ENCODE measurements at places on chromosomes 16 and 17.

- no peak for DNase-seq
Measured at GRCh38 chr16:83212301-83212841, 585.6 kb downstream of the CDH13 start.

GRCh38 chr17:59311051-59311468 is 20.4 kb upstream of the YPEL2 start:
- DNase-seq, result no peak

DNA sequence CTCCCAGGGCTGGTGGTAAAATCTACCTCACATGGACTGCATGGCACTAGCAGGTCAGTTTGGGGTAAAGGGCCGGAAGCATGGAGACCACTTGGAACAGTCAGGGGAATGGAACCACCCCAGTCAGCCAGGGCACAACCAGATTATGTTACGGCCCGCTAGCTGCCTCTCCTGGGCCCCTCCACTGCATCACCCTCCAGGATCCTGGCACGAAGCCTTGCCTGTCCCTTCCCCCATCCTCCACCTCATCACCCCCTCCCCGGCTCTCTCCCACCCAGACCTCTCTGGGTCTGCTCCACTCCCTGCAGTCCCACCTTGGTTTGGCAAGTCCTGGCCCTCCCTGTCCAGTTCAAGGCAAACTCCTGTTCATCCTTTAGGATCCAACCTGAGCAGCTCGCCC is 91.7 kb downstream of the CLEC16A start:
- DNase-seq, result no peak

- DNase-seq, result no peak
Measured at GRCh38 chr16:50460538-50461399, 87.4 kb upstream of the NKD1 start.

GRCh38 chr16:25063865-25064264 is 47.7 kb upstream of the LCMT1 start:
- DNase-seq, result no peak

- no peak for DNase-seq
Measured at GRCh38 chr16:47029724-47030123, 56.2 kb upstream of the DNAJA2 start.

- peak; percentile 65 for DNase-seq
Measured at GRCh38 chr16:72198021-72198711, 26.2 kb upstream of the PMFBP1 start.

DNA sequence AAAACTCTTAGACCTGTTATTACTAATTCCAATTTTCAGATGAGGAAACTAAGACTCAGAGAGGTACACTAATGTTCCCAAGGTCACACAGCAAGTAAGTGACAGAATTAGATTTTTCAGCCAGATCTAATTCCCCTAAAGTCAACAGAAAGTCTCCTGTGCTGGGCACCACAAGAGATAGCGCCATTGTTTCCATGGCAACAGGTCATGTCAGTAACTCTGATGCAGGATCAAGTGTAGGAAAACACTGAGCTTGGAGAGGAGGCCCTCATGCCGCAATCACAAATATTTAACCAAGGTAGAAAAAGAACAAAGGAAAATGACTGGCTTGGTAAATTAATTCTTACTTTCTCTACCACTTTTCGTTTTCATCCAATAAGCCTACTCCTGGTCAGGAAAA is 166.0 kb upstream of the CDH13 start:
- DNase-seq, result no peak

- DNase-seq, result no peak
Measured at GRCh38 chr16:78543023-78543422, 443.6 kb downstream of the WWOX start.

GRCh38 chr17:72099919-72100318 is 20.9 kb upstream of the SOX9 start:
- DNase-seq, result peak; percentile 54

- DNase-seq, result no peak
Measured at GRCh38 chr16:89573826-89574680, 1.5 kb upstream of the CPNE7 start.

- no peak for DNase-seq
Measured at GRCh38 chr16:76381096-76381495, 103.9 kb downstream of the CNTNAP4 start.

GRCh38 chr16:30756781-30757100 is 5.1 kb downstream of the CFAP119 start:
- DNase-seq, result no peak

DNA sequence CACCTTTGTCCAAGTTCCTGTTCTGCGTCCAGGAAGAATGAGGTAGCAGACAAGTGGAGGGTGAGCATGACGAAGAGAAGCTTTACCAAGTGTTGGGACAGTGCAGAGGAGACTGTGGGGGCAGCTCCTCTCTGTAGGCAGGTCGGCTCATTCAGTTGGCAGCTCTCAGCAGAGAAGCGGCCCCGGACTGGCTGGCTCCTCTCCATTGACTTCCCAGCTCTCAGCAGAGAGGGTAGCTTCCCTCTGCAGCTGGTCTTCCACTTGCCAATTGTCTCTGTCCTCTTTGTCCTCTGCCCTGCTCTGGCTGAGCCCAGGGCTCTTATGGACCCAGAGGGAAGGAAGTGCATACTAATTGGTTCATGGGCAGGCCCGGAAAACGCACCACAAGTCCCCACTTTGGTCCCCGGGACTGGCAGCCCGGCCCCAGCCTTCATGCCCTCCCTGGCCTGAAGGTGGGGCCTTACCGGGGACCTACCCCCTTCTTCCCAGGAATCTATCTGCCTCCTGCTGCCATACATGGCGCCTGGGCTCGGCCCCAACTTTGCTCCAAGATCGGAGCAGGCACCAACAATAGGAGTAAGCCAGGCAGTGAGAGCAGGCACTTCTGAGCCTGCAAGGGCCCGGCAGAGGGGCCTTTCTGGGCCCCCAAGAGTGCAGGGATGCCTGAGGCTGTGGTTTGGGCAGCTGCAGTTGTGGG is 10.1 kb downstream of the KCTD5 start:
- DNase-seq, result no peak

DNA sequence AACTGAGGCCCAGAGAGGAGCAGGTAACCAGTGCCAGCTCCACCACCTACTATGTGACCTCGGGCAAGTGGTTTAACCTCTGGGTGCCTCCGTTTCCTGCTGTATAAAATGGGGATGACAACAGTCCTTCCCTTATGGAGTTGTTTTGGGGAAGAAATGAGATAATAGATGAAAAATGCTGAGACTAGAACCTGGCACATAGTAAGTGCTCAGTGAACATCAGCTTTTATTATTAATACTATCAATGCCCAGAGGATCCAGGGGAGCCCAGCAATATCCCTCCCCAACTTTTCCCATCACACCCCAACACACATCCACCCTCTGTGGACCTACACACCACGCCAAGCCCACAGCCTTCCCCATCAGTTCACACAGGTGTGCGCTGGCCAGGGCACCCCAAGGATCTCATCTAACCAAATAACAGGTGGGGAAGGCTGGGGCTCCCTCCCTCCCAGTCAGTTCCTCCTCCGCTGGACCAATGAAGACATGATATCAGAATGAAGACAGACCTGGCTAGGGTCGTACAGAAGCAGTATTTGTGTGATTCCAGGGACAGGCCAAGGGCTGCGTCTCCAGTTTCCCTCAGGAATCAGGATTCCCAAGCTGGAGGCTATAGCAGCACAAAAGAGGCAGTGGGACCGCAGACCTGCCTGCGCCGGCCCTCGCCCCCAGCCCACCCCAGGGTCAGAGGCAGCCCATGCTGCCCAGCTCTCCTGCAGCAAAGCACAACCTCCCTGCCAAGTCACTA is 1.8 kb downstream of the ATP2A3 start:
- no peak for DNase-seq

GRCh38 chr16:83992624-83993023 is 24.6 kb downstream of the NECAB2 start:
- peak; percentile 11 for DNase-seq

GRCh38 chr17:29683481-29683880 is 60.8 kb upstream of the CORO6 start:
- no peak for DNase-seq

DNA sequence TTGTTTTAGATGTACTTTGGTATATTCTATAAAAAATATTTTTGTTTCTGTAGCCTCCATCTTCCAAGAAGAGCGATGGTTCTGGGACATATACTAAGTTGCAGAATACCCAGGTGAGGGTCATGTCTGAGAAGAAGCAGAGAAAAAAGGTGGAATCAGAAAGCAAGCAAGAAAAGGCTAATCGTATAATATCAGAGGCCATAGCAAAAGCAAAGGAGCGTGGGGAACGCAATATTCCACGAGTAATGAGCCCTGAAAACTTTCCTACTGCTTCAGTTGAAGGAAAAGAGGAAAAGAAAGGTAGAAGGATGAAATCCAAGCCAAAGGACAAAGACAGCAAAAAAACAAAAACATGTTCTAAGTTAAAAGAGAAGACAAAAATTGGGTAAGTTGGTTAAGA is 154.6 kb downstream of the CHD9 start:
- DNase-seq, result no peak

- DNase-seq, result no peak
Measured at GRCh38 chr17:20116683-20117309, 107.6 kb downstream of the SPECC1 start.

DNA sequence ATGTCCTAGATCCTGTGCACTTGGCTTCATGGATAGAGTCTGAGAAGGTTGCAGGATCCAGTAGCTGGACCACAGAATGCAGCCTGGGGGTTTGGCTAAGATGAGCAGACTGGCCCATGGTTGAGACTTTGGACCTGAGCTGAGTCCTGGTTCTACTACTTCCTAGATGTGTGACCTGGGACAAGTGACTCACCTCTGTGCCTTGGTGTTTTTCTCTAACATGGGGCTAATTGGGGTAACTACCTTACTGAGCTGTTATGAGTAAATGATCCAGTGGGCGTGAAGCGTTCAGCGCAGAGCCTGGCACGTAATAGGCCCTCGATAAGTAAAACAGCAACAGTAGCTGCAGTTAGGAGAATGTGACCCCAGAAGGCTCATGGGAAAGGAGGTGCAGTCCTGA is 38.8 kb downstream of the SNX20 start:
- DNase-seq, result no peak

- DNase-seq, result no peak
Measured at GRCh38 chr16:49631187-49632041, 224.5 kb downstream of the ZNF423 start.

- DNase-seq, result no peak
Measured at GRCh38 chr16:28527985-28528384, 10.8 kb downstream of the NUPR1 start.

DNA sequence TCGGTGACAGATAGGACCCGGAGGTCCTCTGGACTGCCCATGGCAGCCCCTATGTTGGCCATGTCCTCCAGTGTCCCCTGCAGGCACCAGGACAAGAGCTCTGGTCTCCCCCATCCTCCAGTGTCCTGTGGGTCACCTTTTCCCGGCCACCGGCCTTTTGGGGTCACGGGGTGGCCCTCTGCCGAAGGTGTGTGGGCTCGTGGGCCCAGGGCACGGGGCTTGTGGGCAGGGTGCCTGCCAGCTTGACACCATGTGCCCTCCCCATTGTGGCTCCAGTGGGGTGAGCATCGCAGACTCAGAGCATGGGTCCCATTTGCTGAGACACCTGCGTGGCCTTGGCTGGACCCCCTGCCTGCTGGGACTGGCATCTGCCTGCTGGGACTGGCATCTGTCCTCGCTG is 18.1 kb downstream of the GSE1 start:
- no peak for DNase-seq

GRCh38 chr17:54898576-54898975 is 2.1 kb upstream of the TOM1L1 start:
- DNase-seq, result no peak

GRCh38 chr17:28390563-28390962 is 15.4 kb downstream of the SLC46A1 start:
- DNase-seq, result no peak

- no peak for DNase-seq
Measured at GRCh38 chr17:64787255-64787920, 125.3 kb upstream of the SMURF2 start.

GRCh38 chr16:31868691-31869167 is 4.9 kb upstream of the ZNF267 start:
- DNase-seq, result peak; percentile 26

DNA sequence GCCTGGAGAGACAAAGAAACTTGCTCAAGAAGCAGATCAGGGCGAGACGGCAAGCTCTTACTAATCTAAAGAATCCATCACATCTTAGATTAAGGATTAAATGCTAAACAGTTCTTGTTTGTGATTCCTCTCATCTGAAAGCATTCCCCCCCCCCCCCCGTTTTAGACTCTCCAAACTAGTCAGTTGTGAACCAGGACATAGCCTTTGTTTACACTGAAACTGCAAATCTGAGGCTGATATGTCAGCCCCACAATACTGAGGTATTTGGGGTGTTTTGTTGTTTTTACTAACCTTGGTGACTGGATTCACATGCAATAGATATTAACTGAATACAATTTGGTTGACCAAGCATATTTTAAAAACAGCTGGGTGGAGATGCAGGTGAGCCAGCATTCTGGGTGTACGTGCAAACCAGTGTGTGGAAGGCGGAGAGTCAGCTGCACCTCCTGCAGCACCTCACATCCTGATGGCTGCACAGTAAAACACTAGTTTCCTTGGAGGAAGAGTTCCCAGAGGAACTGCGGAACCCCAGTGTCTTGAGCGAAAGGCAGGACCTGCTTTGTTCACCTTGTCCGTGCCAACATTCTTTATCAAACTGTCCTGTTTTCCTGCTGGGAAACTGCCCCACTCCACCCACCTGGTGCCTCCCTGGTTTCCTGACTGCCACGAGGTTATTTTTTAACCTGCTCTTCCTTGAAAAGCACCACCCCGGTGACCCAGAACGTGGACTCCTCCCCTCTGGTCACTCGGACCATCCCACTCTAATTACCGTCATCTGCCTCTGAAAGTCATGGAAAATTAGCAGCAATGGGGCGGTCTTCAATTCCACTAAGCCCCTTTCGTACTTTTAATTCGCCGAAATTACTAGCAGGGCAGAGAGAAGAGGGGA is 1.2 kb upstream of the YPEL2 start:
- DNase-seq, result no peak

GRCh38 chr17:31787857-31788570 is 71.0 kb downstream of the COPRS start:
- DNase-seq, result peak; percentile 72

DNA sequence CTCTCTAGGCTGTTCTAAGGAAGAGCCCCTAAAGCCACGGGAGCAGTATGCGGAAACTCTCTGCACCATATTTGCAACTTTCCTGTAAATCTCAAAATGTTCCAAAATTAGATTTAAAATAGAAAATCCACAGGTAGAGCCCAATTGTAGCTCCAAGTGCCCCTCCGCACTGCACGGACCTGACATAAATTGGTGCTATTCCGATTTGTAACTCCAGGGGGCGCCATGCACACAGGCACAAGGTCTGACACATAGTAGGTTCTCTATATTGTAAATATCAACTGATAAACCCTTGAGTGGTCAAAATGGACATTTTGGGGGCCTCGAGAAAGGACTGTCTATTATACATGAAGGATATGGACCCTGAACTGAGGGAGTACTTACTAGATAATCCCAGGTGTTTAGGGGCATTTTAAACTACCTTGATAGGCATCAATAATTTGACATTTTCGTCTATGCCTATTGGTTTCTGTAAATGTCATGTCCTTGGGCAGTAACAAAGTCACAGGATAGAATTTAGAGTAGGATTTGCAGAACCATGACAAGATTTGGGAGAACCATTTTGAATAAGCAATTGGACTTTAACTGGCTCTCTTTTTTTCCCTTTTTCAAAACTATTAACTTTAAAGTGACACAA is 36.6 kb upstream of the TMEM132E start:
- no peak for DNase-seq
